Globus pallidus (tissue), 1 donor: ENCODE measurements at places on chromosomes 12 and 14.

DNA sequence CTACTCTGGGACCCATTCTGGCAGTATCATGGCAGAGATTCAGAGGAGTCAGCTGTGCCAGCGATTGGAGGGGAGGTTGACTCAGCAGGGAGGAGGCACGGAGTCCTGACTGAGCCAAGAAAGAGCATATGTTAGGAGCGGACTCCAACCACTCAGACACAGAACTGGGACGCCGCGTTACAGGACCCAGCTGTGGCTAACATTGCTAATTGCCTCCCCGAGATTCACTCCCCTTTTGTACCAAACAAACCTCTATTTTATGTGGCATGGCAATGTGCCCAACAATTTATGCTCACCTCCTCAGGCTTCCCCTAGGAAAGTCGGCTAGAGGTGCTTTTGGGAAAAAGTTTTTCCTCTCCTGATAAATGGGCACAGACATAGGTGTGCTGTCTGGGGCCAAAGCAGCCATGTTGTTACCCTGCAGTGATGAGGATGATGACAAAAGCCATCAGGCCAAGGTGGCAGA lies 15.2 kb upstream of the CLIP1 start:
- no peak for DNase-seq

DNA sequence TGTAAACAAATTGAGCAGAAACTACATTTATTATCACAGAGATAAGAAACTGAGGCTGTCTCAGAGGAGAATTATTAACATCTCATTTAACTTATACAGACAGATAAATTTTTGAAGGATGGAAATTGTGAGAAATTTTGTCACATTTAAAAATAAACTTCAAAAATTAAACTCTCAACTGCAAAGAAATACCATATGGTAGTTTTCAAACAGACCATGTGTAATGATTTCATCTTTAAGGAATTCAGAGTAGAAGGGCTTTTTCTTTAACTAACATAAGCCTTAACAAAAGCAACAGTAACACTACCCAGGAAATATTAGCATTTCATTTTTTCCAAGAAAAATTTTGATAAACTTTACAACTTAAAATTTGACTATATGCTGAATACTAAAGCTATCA lies 26.6 kb downstream of the NUP37 start:
- DNase-seq: no peak

- no peak for DNase-seq
Measured at GRCh38 chr12:79288911-79289310, 401.9 kb downstream of the PAWR start.

- no peak for DNase-seq
Measured at GRCh38 chr12:50603817-50604639, 99.2 kb downstream of the DIP2B start.

- no peak for DNase-seq
Measured at GRCh38 chr12:25733541-25733940, 180.5 kb upstream of the LMNTD1 start.

DNA sequence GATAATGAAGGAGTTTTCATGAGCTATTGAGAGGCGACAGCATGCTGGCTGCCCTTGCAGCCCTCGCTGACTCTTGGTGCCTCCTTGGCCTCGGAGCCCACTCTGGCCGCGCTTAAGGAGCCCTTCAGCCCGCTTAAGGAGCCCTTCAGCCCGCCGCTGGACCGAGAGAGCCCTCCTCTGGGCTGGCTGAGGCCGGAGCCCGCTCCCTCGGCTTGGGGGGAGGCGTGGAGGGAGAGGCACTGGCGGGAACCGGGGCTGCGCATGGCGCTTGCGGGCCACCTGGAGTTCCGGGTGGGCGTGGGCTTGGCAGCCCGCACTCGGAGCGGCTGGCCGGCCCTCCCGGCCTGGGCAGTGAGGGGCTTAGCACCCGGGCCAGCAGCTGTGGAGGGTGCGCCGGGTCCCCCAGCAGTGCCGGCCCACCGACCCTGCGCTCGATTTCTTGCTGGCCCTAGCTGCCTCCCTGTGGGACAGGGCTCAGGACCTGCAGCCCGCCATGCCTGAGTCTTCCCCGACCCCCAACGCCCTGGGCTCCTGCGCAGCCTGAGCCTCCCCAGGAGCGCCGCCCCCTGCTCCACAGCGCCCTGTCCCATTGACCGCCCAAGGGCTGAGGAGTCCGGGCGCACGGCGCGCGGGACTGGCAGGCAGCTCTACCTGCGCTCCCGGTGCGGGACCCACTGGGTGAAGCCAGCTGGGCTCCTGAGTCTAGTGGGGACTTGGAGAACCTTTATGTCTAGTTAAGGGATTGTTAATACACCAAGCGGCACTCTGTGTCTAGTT lies 20.1 kb upstream of the PAWR start:
- no peak for DNase-seq

- DNase-seq: no peak
Measured at GRCh38 chr12:123898673-123899072, 74.0 kb downstream of the CCDC92 start.

- no peak for DNase-seq
Measured at GRCh38 chr12:13628067-13628466, 353.3 kb downstream of the GRIN2B start.

DNA sequence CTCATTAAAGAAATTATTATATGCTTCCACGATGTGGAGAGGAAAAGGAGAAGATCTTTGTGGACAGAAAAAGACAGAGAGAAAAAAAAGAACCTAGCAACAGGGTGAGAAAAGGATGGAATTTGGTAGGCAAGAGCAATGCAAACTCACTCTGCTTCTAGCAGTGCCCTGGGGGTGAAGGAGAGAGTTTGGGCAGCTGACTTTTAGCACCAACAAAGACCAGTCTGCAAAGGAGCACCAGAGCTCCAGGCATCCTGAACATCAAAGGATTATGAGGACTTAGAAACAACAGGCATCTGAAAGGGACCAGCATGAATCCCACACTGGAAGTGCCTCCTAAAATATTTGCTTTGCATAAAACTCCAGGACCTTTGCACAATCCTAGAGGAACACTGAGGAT lies 32.8 kb upstream of the RERG start:
- DNase-seq: no peak

- DNase-seq: peak; percentile 58
Measured at GRCh38 chr14:31582286-31582691, 21.1 kb downstream of the NUBPL start.

GRCh38 chr12:124939421-124940142 lies 25.1 kb upstream of the UBC start:
- DNase-seq: peak; percentile 94

GRCh38 chr12:101490286-101490920 lies 15.3 kb downstream of the SPIC start:
- DNase-seq: no peak

DNA sequence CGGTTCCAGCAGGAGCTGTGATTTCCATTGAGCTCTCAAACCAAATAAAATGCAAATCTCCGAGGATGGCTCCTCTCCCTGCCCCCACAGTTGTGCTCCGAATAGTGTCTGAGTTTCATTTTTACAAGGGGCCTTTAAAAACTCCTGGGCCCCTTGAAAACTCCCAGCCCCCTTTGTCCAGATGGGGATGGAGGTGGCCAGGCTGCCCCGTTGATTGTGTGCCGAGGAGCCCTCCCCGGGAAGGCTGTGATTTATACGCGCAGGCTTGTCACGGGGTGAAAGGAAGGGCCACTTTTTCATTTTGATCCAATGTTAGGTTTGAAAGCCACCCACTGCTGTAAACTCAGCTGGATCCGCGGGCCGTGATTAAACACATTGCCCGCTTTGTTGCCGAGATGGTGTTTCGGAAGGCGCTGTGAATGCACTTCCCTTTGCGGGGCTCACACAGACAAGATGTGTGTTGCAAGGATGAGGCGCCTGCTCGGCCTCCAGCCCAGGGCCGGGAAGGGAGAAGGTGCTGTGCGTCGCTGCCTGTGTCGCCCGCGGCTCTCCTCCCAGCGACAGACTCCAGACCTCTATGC lies 98.8 kb downstream of the TMEM132C start:
- peak; percentile 61 for DNase-seq

- DNase-seq: no peak
Measured at GRCh38 chr12:116207274-116207673, 70.2 kb downstream of the MED13L start.
